ENCODE measurements at places on chromosomes 5 and 9. TPM values are rescaled to one million over a fixed set of nuclear protein-coding genes. Genes with fewer than 3 reads are reported as not detected.
A peak's percentile ranks its signal among the peaks of the same experiment; 100 is the strongest.

LCN15 gene
- not detected for total RNA-seq

DNA sequence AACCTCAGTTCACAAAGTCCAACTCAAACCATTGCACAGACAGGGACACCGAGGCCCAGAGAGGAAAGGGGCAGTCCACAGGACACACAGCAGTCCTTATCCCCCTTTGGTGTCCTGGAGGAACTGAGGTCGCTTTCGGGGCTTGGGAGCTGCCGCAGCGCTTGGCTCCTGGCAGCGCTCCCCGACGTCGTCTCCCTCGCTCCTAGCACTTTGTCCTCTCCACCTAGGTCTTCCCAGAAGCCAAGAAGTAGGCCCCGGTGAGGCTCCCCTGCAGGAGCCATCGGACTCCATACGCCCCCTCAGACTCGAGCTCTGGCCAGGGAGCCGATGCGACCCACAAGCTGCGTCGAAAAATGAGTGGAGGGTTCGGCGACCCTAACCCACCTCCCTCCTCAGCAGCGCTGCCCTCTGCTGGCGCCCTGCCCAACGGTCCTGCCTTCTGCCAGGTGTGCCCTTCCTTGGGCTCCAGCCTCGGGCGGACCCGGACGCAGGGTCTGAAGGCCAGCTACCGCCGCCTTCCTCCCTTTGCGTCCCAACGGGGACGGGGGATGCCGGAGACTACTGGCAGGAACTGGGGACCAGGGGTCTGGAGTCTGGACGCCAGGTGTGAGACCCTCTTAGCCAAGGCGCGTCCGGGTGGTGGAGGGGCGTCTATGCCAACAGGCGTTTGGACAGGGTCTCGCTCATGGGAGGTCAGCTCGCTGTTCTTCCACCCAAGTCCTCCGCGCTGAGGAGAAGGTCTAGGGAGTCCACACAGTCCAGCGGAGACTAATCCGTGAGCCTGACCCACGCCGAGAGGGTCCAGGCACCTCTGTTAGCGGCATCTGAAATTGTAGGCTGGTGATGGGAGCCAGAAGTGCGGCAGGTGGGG is 2.1 kb upstream of the PRDM12 start:
- H3K4me1 ChIP-seq, result peaks cover 4% of the 10 kb centered on the region
- H3K27ac ChIP-seq, result no peak overlapping the region
- no peaks in the 10 kb centered on the region for H3K27me3 ChIP-seq
- DNase-seq, result no peak
- H3K4me3 ChIP-seq, result no peak overlapping the region

OMD gene
- total RNA-seq, result not detected

DNA sequence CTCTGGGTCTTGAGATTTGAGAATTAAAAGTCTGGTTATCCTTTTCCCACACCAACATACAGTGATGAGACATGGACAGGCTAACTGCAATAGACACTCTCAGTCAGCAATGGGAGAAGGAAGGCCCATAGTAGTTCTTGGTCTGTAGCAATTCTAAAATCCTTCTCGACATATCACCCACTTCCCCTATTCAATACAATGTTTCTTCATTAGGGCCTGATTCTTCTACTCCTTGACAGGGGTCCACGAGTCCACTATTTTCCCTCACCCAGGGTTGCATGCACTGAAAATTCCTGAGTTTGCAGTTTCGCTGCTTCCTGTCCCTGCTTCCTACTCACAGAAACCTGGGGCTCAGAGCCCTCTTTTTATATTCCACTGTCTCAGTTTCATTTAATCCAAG is 402.8 kb downstream of the MAT2B start:
- H3K4me1 ChIP-seq, result peaks cover 14% of the 10 kb centered on the region
- no peak overlapping the region for H3K4me3 ChIP-seq
- no peaks in the 10 kb centered on the region for H3K27me3 ChIP-seq
- DNase-seq, result no peak
- peak overlapping the region; percentile 36 for H3K27ac ChIP-seq
- H3K36me3 ChIP-seq, result no peaks in the 10 kb centered on the region

- no peak overlapping the region for H3K4me3 ChIP-seq
- no peaks in the 10 kb centered on the region for H3K36me3 ChIP-seq
- no peak for DNase-seq
Measured at GRCh38 chr9:36532353-36532752, 40.3 kb upstream of the MELK start.

DNA sequence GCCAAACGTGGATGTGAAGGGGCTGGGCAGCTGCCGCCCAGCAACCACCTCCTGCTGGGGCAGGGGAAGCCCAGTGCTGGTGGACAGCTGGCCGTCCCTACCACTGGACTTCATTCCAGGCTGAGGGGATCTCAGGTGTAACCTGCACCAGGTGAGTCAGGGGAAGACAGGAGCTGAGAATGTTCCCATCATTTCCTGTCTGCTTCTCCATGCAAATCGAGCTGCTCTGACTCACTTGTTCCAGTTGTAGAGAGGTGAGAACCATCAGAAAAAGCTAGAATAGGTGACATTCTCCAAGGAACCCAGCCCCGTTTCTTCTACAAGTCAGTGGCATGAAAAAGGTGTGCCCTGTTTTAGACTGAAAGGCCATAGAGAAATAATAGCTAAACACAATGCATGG is 21.8 kb upstream of the BARX1 start:
- H3K4me1 ChIP-seq, result no peaks in the 10 kb centered on the region
- no peaks in the 10 kb centered on the region for H3K27me3 ChIP-seq
- no peak for DNase-seq
- no peaks in the 10 kb centered on the region for H3K36me3 ChIP-seq
- H3K27ac ChIP-seq, result no peak overlapping the region

PHYHD1 gene
- not detected for total RNA-seq

DNA sequence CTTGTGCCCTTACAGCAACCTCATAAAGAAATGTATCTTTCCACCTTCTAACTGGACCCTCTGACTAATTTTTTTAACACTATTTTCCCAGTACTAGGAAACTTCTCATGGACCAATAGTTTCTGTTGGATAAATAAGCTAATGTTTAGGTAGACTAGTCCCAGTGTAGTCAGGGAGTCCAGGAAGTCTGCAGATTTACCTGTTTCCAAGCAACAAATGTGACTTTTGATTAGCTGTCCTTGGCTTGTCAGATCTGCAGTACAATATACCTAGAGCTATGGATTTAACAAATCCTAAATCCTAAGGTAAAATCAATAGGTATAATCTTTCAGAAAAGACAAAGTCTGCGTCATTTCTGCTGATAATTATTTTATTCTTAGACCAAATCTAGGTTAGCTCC is 55.7 kb downstream of the FAM174A start:
- DNase-seq, result no peak
- no peak overlapping the region for H3K4me3 ChIP-seq
- H3K27me3 ChIP-seq, result no peaks in the 10 kb centered on the region
- no peaks in the 10 kb centered on the region for H3K36me3 ChIP-seq

IL5 gene
- not detected for total RNA-seq

PCDHB10 gene
- 0.11 TPM for total RNA-seq

- H3K4me1 ChIP-seq, result peaks cover 11% of the 10 kb centered on the region
- H3K27me3 ChIP-seq, result peaks cover 3% of the 10 kb centered on the region
- no peaks in the 10 kb centered on the region for H3K36me3 ChIP-seq
- H3K4me3 ChIP-seq, result no peak overlapping the region
- no peak overlapping the region for H3K27ac ChIP-seq
Measured at GRCh38 chr9:109972026-109972882, 192.3 kb downstream of the PALM2AKAP2 start.

DNA sequence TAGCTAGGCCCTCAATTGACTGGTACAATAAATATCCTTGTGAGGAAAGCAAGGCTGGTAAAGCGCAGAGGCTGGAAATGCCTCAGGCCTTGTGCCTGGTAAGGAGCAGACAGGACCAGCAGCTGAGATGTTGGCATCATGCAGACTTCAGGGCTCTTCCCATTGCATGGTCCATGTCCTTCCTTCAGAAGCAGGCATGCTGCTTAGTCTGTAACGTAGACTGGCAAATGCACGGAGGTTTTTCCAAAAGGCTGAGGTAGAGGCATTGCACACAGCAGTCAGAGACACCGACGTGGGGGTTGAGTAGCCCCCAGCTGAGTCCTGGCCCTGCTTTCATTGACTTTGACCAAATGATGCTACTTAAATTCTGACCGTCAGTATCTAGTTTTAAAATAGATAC is 87.1 kb downstream of the ADRB2 start:
- peaks cover 19% of the 10 kb centered on the region for H3K4me1 ChIP-seq
- no peak overlapping the region for H3K27ac ChIP-seq
- no peak for DNase-seq

LIX1 gene
- not detected for total RNA-seq

- no peaks in the 10 kb centered on the region for H3K4me1 ChIP-seq
- no peak for DNase-seq
- no peaks in the 10 kb centered on the region for H3K27me3 ChIP-seq
Measured at GRCh38 chr9:104798209-104798995, 34.5 kb downstream of the NIPSNAP3B start.

- no peaks in the 10 kb centered on the region for H3K4me1 ChIP-seq
- H3K27ac ChIP-seq, result no peak overlapping the region
- no peak for DNase-seq
- H3K36me3 ChIP-seq, result no peaks in the 10 kb centered on the region
- no peaks in the 10 kb centered on the region for H3K27me3 ChIP-seq
Measured at GRCh38 chr9:134385915-134386314, 59.7 kb downstream of the RXRA start.

GRCh38 chr9:121912812-121913627 is 180.1 kb downstream of the TTLL11 start:
- no peak overlapping the region for H3K27ac ChIP-seq
- H3K4me1 ChIP-seq, result peaks cover 16% of the 10 kb centered on the region
- H3K36me3 ChIP-seq, result no peaks in the 10 kb centered on the region
- DNase-seq, result no peak
- H3K27me3 ChIP-seq, result no peaks in the 10 kb centered on the region

Measured in Karpas-422 (cell line).